ENCODE measurements at places on chromosomes 12 and 14.

- no peak for DNase-seq
These were observed 39.9 kb upstream of the MDGA2 start for GRCh38 chr14:47715330-47715729.

- DNase-seq, result no peak
These were observed 39.2 kb upstream of the PLXNC1 start for GRCh38 chr12:94109160-94109559.

DNA sequence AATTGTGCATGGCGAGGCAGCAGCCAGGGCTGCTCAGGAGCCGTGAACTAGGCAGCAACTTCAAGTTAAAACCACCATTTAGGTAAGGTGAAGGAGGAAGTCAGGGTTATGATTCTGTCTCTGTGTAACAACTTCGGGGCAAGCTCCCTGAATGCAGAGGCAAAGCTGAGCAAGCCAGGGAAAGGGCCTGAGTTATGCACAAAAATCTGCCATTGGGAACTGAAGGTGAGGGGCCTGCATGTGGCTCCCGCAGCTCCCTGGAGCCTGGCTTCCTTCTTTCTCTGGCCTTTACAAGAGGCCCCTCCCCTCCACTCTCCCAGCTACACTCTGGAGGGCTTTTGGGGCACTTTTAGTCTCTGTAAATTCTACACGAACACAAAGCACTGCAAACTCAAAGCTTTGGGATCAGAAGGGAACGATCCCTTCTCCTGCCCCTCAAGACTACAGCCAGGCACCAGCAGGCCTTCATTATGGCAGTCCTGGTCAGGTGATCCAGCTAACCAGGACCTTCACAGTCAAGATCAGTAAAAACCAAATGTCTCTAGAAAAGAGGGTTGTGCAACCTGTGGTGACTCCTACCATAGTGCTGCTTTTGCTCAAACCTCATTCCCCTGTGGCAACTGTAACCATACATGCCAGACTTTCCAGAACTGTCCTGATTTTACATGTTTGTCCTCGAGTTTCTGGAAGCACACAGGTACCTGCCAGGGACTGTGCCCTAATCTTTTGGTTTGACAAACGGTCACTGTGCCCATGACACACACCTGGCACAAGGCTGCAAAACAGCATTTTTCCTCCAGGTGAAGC, 67.2 kb upstream of the PTGR2 start:
- no peak for DNase-seq

DNA sequence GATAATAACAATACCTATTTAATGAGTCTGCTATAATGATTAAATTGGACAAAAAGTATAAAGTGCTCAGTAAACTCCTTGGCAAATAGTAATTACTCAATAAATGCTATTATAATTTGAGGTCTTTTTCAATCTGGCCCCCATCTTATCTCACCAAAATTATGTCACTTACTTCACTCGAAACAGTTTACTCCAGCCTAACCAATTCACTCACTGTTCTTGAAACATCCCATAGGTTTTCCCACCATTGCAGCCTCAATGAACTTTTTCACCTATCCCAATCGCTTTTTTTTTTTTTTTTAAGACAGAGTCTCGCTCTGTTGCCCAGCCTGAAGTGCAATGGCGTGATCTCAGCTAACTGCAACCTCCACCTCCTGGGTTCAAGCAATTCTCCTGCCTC, 17.5 kb upstream of the PRKAG1 start:
- DNase-seq, result no peak

- no peak for DNase-seq
These were observed 27.9 kb downstream of the FAR2 start for GRCh38 chr12:29176941-29177340.

DNA sequence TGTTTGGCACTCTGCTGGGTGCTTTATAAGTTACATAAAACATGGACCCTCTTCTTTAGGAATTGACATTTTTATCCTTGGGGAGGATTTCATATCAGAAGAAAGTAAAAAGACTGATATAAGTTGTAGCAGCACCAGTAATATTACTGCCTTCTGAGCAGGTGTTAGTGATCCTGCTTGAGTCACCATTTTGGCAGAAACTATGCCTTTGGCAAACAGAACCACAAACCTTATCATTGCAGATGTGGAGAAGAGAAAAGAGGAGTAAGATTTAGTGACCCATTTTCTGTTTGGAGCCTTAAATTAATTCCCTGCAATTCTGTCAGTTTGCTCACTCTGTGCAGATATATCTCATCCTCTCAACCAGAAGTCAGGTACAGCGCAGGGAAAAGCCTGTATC, 23.0 kb downstream of the ZNF410 start:
- DNase-seq, result no peak

DNA sequence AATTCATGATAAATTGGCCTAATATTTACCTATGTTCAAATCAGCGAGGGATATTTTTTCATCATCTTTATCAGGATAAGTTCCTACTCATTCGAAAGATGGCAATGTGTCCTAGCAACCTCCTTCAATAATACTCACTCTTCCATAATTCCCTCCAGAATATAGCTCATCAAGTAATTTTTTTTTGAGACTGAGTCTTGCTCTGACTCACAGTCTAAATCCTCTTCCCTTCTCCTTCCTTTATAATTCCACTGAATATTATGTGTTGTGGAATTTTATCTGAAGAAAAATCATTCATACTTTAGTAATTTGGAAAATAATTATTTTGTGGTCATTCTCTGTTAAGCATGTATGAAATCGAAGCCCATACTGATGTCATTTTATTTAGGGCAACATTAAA, 663.8 kb downstream of the FLRT2 start:
- DNase-seq, result no peak

- no peak for DNase-seq
These were observed 146.5 kb downstream of the SRGAP1 start for GRCh38 chr12:63990828-63991547.

DNA sequence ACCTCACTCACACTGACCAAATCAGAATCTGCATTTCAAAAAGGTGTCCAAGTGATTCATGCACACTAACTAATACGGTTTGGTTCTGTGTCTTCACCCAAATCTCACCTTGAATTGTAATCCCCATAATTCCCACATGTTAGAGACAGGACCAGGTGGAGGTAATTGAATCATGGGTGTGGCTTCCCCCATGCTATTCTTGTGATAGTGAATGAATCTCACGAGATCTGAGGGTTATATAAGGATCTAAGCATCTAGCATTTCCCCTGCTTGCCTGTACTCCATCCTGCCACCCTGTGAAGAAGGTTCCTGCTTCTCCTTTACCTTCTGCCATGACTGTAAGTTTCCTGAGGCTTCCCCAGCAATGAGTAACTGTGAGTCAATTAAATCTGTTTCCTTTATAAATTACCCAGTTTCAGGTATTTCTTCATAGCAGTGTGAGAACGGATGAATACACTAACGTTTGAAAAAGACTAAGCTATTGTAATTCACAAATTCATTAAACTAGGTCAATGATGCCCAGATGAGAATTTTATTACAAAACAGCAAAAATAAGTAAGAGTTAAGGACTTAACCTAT, 759.1 kb downstream of the GALC start:
- no peak for DNase-seq

GRCh38 chr12:26810330-26810729, 22.7 kb downstream of the ITPR2 start:
- no peak for DNase-seq

DNA sequence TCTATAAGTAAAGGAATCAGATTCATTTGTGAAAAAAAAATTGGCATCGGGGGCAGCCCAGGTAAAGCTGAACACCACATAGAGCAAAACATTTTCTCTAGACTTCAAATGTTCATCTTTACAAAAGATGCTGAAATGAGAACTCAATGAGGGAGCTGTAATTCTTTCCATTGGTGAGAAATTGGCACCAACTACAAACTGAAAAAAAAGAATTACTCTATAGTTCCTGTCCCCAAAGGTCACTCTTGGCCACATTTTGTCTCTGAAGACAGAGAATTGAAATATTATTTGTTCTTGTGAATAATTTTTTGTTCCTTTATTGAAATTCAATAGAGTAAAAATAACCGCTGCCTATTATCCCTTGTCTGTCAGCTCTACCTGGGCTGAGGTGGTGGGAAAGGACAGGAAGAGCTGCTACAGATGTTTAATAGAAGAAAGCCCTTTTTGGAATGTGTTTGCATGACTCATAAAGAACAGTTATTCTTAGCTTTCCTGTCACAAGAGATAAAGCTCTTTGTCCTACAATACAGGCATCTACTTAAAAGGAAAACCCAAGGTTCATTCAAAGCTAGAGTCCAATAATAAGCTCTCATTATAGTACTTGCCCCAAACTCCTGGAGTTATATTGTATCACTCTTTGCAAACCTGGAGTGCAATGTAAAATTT, 380.1 kb upstream of the KITLG start:
- DNase-seq, result no peak

GRCh38 chr12:70796989-70797388, 123.5 kb downstream of the PTPRR start:
- DNase-seq, result no peak

DNA sequence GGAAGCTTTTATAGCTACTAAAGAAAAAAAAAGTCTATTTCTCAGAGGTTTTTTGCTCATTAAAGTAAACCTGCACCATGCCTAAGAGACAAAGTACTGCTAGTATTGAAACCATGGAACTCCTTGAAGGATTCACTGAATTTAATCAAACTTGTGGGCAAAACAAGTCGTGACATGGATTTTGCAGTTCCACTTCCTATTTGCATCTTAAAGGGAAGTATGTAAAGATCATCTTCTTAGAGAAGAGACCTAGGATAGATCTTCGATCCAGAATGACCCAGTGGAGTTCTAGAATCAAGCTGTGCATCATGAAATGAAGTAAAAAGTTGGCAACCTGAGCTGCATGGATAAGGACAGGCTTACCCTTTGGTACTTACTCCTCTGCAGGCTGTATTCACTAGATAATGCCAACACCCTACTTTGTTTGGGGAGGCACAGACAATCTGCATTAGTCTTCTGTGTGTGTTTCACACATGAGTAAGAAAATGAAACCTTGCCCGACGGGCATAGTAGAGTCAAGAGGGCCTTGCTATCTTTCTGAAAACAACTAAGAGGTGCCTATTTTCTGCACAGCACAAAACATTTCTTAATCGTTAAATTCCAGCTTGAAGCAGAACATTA, 1.9 kb downstream of the GNG2 start:
- no peak for DNase-seq
